Fibroblast of mammary gland (primary cell): ENCODE measurements at places on chromosomes 2 and 18.
A peak's percentile ranks its signal among the peaks of the same experiment; 100 is the strongest.

DNA sequence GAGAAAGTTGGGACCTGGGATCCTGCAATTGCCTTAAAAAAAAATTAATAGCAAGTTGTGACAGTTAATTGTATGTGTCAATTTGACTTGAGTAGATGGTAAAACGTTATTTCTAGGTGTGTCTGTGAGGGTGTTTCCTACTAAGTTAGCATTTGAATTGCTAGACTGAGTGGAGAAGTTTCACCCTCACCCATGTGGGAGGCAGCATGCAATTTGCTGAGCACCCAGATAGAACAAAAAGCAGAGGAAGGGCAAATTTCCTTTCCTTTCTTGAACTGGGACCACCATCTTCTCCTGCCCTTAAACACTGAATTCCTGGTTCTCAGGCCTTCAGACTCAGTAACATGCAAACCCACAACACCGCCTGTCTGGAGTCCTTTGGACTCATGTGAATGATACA lies 455.7 kb downstream of the GALR1 start:
- no peak for DNase-seq

GRCh38 chr18:77096936-77097886 lies 35.4 kb downstream of the MBP start:
- no peak for DNase-seq

DNA sequence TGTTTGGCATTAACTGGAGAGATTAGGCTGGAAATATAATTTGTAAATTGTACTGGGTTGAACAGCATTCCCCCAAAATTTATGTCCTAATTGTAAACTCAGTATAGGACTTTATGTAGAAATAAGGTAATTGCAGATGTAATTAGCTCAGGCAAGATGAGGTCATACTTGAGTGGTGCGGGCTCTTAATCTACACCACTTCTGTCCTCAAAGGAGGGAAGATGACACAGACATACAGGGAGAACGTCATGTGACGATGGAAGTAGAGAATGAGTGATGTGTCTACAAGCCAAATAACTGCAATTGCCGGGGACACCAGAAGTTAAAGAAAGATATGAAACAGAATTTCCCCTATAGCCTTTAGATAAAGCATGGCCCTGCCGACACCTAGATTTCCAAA lies 1501.1 kb upstream of the PIK3C3 start:
- DNase-seq = no peak

DNA sequence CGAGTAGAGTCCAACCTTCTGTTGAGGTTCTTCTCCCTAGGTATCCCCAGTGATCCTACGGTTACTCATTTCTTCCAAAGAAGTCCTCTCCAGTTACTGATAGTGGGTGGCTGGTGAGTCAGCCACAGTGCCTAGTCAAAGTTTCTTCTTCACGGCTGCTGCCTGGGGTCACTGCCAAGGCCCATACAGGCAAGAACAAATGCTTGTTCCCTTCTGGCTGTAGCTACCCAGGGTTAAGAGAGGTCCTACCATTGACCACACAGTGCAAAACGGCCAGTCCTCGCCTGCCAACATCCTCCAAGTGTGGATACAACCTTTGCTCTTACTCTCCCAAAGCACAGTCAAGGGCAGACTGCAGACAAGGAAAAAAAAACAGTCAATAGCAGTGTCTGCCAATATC lies 2.9 kb upstream of the PTPN4 start:
- peak; percentile 98 for DNase-seq

GRCh38 chr2:47309952-47310800 lies 92.8 kb upstream of the MSH2 start:
- peak; percentile 37 for DNase-seq

DNA sequence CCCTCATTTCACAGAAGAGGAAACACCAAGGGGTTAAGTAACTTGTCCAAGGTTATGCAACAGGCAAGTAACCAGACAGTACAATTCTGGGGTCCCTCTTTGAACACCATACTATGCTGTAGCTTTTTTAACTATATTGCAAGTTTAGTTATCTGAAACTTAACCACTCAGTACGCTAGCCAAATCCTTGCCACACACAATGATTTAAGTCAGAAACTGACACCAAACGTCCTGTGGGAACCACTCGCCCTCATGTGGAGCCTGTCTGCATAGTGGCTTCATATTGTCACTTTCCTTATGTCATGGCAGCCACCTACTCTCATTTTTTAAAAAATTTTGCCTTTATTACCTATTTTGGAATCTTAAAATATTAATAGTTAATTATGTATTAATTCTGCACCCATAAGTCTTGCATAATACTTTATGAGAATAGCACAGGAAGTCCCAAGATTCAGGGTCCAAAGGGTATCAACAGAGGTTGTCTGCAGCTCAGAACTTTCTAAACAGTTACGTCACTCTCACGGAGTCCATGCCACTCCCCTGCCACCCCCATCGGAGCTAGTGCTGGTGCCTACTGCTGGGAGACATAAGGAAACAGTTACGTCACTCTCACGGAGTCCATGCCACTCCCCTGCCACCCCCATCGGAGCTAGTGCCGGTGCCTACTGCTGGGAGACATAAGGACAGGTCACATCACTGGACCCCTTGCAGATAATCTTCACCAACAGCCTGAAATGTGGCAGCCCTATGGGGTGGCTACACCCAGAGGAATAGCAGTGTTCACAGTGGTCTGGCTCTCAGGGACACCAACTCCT lies 99.0 kb downstream of the L3MBTL4 start:
- DNase-seq = no peak

- DNase-seq = peak; percentile 2
Observed at GRCh38 chr2:79393806-79394484, 118.9 kb upstream of the CTNNA2 start.

DNA sequence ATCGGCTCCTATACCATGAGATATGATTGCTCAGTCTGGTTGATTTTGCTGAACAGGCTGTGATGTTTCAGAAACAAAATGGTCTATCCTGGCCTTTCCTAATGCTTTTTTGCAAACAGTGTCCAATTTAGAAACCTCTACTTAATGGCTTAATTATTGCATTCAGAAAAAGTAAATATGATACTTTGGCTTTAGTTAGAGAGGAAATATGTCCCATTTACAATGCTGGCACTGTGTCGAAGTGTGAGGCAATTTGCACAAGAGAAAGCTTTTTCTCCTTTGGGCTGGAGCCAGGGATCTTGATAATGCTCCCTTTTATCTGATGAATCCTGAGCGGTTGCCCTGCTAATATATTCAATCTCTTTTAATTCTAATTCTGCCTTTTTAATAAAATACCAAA lies 418.9 kb downstream of the EPHA4 start:
- DNase-seq = no peak

DNA sequence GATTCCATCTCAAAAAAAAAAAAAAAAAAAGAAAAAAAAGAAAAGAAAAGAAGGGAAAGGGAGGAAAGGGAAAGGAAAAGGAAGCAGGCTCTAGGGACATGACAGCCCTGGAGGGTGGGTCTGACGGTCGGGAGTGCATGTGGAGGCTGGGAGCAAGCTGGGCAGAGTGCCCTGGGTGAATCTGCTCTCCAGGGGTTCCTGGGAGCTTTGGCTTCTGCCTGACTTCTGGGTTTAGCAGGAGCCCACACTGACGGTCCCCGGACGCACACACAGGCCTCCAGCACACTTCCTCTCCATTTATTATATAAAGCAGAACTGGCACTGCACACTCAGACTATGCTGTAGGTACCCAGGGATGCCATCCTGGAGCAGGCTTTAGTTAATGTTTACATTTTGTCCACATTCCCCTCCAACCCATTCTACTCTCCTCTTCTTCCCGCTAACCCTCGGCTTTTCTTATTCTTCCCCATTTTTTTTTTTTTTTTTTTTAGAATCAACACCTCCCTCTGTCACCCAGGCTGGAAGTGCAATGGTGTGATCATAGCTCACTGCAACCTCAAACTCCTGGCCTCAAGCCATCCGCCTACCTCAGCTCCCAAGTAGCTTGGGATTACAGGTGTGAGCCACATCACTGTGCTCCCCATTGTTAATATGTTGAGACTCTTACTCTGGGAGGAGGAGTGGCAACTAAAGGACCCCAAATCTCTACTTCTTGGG lies 151.1 kb upstream of the SLC1A4 start:
- DNase-seq = peak; percentile 91

DNA sequence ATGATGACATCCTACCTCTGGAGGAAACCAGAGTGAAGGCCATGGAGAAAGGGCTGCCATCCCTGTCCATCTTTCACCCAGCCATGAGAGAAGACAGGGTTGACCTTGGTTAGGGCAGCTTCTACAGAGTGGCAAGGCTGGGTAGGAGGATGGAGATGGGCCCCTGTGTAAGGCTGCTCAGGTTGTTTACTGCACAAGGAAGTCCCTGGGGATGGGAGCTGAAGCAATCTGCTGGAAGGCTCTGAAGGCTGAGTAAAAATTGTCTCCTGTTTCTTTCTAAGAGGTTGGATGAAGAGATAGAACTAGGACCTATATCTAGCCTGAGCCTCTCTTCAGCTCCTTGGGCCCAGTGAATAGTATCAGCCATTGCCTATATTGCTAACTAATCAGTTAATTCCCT lies 14.4 kb downstream of the ELMOD3 start:
- DNase-seq = peak; percentile 31

DNA sequence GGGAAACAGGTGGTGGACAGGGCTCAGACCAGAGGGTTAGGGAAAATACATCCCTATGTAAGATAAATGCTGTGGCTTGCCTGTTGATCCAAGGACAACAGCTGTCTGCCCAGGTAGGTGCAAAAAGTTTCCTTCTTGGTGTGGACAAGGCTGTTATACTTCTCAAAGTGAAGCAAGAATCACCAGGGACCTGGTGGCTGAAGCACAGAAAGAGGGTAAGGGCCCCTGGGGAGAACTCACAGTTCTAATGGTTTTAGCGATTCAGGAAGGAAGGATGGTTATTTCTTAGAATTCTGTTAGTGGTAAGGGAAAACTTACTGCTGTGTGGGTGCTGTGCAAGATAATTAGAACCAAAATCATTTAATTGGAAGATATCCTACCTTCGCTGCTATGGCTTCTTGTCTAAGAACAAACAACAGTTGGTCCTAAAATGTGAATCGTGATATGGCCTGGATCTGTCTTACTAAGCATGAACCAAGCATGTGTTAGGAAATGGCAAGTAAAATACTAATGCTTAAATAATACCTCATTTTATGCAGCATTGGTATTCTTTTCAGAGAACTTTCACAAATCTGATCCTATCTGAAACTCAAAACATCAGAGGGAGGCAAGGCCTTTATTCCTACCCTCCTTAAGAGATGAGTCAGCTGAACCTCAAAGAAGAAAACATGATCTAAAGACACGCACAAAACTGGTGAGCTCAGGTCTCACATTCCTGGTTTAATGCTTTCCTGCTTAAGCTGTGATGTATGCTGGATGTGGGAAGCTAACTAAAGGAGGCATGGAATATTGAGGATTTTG lies 159.2 kb upstream of the THUMPD2 start:
- DNase-seq = peak; percentile 85

- peak; percentile 46 for DNase-seq
Observed at GRCh38 chr2:197215748-197216360, 94.7 kb downstream of the ANKRD44 start.

- no peak for DNase-seq
Observed at GRCh38 chr2:19890104-19890503, 11.7 kb downstream of the TTC32 start.

DNA sequence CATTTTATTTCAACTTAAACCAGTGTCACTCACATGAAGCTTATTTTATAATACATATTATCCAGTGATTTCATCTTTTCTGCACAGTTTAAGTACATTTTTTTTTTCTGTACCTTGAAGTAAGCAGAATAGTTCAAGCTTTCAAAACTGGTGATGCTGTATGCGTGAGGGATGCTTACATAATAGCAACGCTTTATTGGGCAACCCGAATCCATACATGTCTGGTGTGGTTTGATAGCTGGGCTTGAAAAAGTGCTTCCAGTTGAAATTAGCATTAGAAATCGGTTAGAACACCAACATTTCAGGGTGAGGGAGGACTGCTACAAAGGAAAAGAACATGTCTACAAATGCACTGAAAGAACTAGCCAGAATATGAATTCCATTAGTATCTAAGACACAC lies 117.4 kb downstream of the MBP start:
- DNase-seq = peak; percentile 6

GRCh38 chr2:56209701-56210100 lies 25.9 kb downstream of the CCDC85A start:
- DNase-seq = no peak

DNA sequence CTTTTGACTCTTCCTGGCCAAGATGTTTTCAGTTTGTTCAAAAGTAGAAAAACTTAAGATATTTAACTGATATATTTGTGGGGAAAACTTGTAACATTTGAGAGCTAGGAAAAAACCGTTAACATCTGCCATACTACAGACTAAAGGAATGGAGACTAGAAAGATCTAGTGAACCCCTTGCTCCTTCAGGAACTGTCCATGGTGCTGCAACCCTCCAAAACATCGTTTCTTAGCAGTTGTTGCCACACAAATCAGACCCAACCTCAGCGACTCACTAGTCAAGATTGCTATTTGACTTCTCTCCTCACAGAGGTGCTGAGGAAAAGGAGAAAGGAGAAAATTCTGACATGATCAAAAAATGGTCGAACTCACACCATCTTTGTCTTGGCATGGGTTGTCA lies 393.8 kb upstream of the LYPD1 start:
- DNase-seq = no peak

DNA sequence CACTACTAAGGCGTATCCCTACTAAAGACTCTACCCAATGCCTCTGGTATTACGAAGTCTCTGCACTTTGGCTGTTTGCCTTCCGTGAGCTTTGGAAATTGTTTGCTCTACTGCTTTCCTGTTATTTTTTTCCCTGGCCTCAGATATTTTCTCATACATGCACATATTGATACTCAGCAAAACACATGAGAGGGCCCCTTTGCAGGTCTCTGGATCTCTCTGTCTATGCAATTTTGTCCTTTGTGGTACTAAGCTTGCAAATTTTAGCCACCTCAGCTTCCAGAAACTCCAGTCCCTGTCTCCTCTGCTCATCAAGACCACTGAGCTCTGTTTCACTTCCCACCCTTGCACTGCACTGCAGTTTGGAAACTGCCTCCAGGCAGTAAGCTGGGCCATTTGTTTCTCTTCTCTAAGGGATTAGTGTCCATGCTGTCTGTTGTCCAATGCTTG lies 46.6 kb downstream of the TAF1B start:
- no peak for DNase-seq

DNA sequence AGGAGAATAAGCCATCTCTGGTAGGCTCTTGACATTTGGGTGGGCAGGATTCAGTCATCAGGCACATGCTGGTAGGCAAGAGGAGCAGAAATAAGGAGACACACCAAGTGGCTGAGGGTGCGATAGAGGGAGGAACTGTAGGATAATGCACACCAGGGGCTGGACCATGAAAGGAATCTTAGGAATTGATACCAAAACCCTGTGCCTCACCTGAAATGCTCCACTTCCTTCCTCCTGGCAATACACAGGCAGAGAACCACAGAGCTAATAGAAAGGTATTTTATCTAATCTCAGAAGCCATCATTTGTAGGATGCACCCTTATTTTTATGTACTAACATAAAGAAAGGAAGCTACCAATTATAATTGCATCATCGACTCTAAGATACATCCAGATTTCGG lies 4.4 kb upstream of the CYP1B1 start:
- DNase-seq = no peak
